ENCODE measurements at places on chromosomes 1 and 21. TPM values are rescaled to one million over a fixed set of nuclear protein-coding genes. Genes with fewer than 3 reads are reported as not detected.

- peak overlapping the region; percentile 78 for H3K27ac ChIP-seq
- peaks cover 10% of the 10 kb centered on the region for H3K4me1 ChIP-seq
- no peak for DNase-seq
- no peaks in the 10 kb centered on the region for H3K36me3 ChIP-seq
Measured at GRCh38 chr1:244350027-244350426, 101.7 kb downstream of the ADSS2 start.

DNA sequence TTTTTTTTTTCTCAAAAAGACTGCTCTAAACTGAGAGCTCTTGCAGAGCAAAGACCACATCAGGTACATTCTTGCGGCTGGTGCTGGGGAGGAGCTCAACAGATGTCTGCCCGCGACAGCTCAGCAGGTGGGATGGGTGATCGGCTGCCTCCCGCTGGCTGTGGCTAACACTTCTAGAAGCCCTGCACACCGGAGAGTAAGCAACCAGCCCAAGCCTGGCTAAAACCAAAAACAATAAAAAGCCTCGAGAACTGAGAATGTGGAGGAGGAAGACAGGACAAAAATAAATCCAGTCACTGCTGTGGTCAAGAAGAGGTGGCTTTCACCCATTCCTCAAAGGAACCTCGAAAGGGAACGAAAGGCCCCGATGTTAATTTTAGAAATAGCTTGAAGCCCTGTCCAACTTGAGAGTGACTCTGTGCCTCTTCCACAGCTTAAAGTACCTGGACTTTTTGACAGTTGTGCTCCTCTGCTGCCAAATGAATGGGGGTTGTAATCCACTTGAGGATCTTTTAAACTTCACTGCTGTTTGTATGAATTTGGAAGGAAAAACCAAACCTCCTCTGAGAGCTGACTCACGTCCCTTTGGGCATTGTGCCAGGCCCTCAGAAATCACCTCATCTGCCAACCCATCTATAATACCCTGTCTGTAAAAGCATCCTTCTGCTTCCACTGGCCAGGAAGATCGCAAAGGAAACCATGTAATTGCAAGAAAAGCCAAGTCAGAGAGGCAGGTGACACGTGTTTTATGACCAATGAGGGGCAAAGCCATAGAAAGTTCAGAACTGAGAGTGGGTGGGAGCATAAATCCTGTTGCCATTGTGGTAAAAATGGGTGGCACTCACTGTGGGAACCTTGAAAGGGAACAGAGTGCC, 78.6 kb downstream of the KCNN3 start:
- no peak for DNase-seq
- H3K27ac ChIP-seq: no peak overlapping the region
- H3K4me3 ChIP-seq: no peak overlapping the region
- H3K4me1 ChIP-seq: no peaks in the 10 kb centered on the region
- H3K36me3 ChIP-seq: no peaks in the 10 kb centered on the region

The RGS13 gene
- 1.0 TPM for total RNA-seq

The SERTAD4 gene
- total RNA-seq: 4.2 TPM

DNA sequence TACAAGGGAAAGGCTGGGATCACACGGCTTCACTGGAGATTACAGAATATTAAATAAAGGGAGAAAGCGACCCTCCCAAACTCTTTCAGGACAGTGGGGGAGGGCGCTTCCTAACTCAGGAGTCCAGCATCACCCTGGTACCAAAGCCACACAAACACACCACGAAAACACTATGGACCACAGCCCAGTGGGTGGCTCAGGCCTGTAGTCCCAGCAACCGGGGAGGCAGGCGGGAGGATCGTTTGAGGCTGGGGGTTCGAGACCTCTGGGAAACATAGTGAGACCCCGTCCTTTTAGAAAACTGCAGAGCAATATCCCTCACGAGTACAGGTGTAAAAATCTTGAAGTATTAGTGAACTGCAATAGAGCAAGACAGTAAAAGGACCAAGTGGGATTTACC, 16.0 kb downstream of the TRIM11 start:
- no peaks in the 10 kb centered on the region for H3K27me3 ChIP-seq
- no peaks in the 10 kb centered on the region for H3K36me3 ChIP-seq
- no peak for DNase-seq
- H3K4me1 ChIP-seq: no peaks in the 10 kb centered on the region

GRCh38 chr1:238953448-238954010, 432.8 kb upstream of the CHRM3 start:
- no peaks in the 10 kb centered on the region for H3K27me3 ChIP-seq
- H3K4me3 ChIP-seq: no peak overlapping the region
- H3K36me3 ChIP-seq: no peaks in the 10 kb centered on the region
- no peak overlapping the region for H3K27ac ChIP-seq
- no peak for DNase-seq

- DNase-seq: no peak
- no peaks in the 10 kb centered on the region for H3K36me3 ChIP-seq
- H3K27ac ChIP-seq: no peak overlapping the region
- no peaks in the 10 kb centered on the region for H3K27me3 ChIP-seq
- H3K4me3 ChIP-seq: no peak overlapping the region
Measured at GRCh38 chr1:114021665-114022099, 42.4 kb downstream of the OLFML3 start.

DNA sequence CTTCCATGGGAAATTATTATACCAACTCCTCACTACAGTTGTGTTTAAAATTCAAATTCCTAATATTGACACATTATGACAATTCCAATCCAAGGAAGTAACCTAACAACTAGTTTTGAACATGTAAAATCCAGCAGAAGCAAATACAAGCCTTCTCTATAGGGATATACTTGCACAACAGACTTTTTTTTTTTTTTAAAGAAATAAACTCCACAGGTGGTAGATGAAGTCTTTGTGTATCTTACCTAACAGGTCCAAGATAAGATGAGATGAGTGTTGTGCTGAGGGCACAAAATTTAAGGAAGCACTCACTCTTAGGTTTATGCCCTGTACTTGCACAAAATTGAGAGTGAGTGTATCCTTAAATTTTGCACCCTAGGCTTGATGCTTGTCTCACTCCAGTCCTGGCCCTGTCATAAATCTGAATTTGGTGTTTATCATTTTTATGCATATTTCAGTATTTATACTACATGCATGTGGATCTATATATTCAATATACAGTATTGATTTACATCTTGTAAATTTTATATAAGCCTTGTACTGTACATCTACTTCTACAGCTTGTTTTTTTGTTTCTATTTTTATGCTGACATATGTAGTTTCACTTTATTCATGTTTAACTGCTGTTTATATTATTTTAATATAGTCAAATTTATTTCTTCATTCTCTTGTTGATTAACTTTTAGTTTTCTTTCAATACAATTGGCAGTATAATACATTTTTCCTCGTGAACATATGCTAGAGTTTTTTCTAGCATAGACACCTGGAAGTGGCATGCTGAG, 60.6 kb upstream of the RGL1 start:
- no peaks in the 10 kb centered on the region for H3K27me3 ChIP-seq
- H3K27ac ChIP-seq: no peak overlapping the region
- no peak for DNase-seq
- H3K4me1 ChIP-seq: no peaks in the 10 kb centered on the region
- no peak overlapping the region for H3K4me3 ChIP-seq

DNA sequence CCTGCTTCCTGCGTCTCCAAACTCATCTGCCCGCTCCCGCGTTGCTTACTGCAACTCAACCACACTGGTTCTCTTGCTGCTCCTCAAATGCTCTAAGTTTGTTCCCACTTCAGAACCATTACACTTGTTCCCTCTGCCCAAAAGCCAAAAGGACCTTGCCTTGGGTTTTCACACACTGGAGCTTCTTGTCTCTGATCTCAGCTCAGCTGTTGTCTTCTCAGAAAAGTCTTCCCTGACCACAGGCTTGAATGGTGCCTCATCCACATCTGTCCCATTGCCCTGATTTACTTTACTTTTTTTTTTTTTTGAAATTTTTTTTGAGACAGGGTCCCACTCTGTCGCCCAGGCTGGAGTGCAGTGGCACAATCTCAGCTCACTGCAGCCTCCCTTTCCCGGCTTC, 44.3 kb upstream of the SYT14 start:
- DNase-seq: no peak
- no peaks in the 10 kb centered on the region for H3K4me1 ChIP-seq
- H3K27me3 ChIP-seq: no peaks in the 10 kb centered on the region
- H3K36me3 ChIP-seq: no peaks in the 10 kb centered on the region
- H3K27ac ChIP-seq: no peak overlapping the region
- H3K4me3 ChIP-seq: no peak overlapping the region

The GNG12 gene
- total RNA-seq: 77.1 TPM

GRCh38 chr1:239816081-239816782, 275.5 kb upstream of the FMN2 start:
- no peaks in the 10 kb centered on the region for H3K4me1 ChIP-seq
- no peak overlapping the region for H3K27ac ChIP-seq
- H3K36me3 ChIP-seq: no peaks in the 10 kb centered on the region
- H3K4me3 ChIP-seq: no peak overlapping the region
- no peaks in the 10 kb centered on the region for H3K27me3 ChIP-seq

The TOR1AIP1 gene
- 19.3 TPM for total RNA-seq

The PRELP gene
- total RNA-seq: 9.3 TPM

DNA sequence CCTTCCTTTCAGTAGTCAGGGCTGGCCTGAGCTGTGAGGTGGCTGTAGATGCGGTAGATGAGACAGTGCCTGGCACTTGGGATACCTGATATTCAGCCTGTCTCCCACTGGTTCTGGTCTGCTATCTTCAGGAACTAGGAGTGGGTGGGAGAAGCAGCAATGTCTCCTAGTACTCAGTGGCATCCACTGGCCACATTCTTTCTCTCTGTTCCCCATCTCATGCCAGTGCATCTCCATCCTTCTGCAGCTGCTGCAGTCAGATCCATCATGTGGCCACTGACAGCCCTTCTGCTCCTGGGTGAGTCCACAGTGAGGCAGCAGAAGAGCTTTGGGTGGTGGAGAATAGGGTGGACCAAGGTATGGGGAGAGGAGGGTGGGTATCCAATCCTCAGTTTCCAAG, 1.1 kb downstream of the FCRLB start:
- no peak for DNase-seq
- H3K27me3 ChIP-seq: peaks cover 12% of the 10 kb centered on the region
- no peaks in the 10 kb centered on the region for H3K36me3 ChIP-seq
- H3K4me1 ChIP-seq: no peaks in the 10 kb centered on the region
- H3K4me3 ChIP-seq: no peak overlapping the region

The ATP1A4 gene
- not detected for total RNA-seq

DNA sequence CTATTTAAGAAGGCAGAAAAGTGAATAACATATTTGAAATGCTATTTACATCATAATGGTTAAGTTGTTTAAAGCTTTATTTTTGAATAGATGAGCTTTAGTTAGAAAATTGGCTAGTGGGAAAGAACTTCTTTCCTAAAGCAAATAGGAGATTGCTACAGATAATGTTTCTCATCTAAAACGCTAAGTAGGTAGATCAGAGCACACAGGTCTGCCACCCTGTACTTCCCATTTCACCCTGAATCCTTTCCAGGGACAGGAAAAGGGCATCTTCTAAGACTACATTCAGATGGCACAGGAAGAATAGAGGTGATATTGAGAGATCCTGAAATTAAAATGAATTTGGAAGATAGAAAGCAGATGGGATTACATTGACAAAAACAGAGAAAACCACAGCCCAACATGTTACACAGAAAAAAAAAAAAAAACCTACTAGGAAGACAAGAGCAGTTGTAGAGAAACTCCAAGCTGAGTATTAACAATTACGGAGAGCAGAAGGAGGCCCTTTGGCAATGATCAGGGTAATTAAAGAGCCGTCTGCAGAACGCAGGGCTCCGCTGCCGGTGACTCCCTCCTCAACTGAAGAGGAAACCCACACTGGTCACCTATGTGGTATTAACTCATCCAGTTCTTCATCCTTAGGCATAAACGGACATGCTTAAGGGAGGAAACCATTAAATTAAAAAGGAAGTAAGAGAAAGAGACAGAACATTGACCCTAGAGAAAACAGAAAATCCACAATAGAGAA, 53.6 kb upstream of the MAP10 start:
- no peaks in the 10 kb centered on the region for H3K4me1 ChIP-seq
- no peak overlapping the region for H3K4me3 ChIP-seq
- no peaks in the 10 kb centered on the region for H3K36me3 ChIP-seq
- H3K27me3 ChIP-seq: no peaks in the 10 kb centered on the region

The PGLYRP3 gene
- total RNA-seq: not detected

DNA sequence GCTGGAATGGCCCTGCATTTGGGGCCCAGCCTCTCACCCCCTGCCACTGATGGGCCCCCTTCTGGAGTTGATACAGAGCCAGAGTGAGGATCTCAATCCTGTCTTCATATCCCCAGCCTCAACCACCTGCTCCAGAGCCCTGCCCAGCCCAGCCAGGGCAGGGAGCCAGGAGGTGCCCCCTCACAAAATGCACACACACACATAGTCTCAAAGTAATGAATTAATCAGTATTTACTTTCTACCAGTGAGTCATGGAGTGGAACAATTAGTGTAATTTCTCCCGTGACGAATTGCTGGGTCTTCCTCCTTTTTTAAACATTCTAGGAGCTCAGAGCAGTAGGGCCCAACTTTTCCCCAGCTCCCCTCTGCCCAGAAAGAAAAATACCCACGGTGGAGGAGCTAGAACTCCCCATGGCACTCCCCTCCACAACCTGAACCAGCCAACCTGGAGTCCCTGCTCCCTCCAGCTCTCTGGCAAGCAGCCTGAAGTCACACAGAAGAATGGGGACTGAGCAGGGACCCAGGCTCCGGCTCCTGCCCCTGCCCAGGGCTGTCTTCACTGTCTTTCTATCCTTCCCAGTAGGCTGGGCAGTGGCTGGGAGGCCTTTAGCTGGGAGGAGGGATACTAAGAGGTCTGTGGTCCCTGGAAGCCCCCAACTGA, 29.3 kb downstream of the SDC3 start:
- H3K27ac ChIP-seq: no peak overlapping the region
- no peaks in the 10 kb centered on the region for H3K4me1 ChIP-seq
- no peaks in the 10 kb centered on the region for H3K36me3 ChIP-seq
- H3K27me3 ChIP-seq: no peaks in the 10 kb centered on the region
- no peak for DNase-seq

- H3K4me3 ChIP-seq: no peak overlapping the region
- peak overlapping the region; percentile 10 for H3K27ac ChIP-seq
- no peaks in the 10 kb centered on the region for H3K27me3 ChIP-seq
Measured at GRCh38 chr1:168693197-168693871, 35.7 kb downstream of the DPT start.

GRCh38 chr1:58741678-58742553, 41.9 kb downstream of the JUN start:
- no peaks in the 10 kb centered on the region for H3K36me3 ChIP-seq
- H3K27ac ChIP-seq: no peak overlapping the region

GRCh38 chr1:84442256-84442655, 36.8 kb upstream of the RPF1 start:
- DNase-seq: no peak
- H3K4me1 ChIP-seq: no peaks in the 10 kb centered on the region
- no peaks in the 10 kb centered on the region for H3K27me3 ChIP-seq
- H3K36me3 ChIP-seq: no peaks in the 10 kb centered on the region
- no peak overlapping the region for H3K4me3 ChIP-seq
- H3K27ac ChIP-seq: no peak overlapping the region

GRCh38 chr21:27515676-27516075, 548.8 kb upstream of the ADAMTS5 start:
- H3K4me3 ChIP-seq: no peak overlapping the region
- no peak for DNase-seq
- H3K4me1 ChIP-seq: no peaks in the 10 kb centered on the region
- H3K27ac ChIP-seq: no peak overlapping the region

GRCh38 chr1:151594143-151594625, 17.7 kb upstream of the SNX27 start:
- no peak overlapping the region for H3K4me3 ChIP-seq
- H3K36me3 ChIP-seq: no peaks in the 10 kb centered on the region
- no peaks in the 10 kb centered on the region for H3K27me3 ChIP-seq
- peak; percentile 87 for DNase-seq
- no peaks in the 10 kb centered on the region for H3K4me1 ChIP-seq

GRCh38 chr1:206693029-206693428, 8.3 kb downstream of the MAPKAPK2 start:
- no peak overlapping the region for H3K4me3 ChIP-seq
- peak overlapping the region; percentile 22 for H3K27ac ChIP-seq
- no peak for DNase-seq
- H3K4me1 ChIP-seq: peaks cover 3% of the 10 kb centered on the region
- no peaks in the 10 kb centered on the region for H3K36me3 ChIP-seq
- no peaks in the 10 kb centered on the region for H3K27me3 ChIP-seq

Data from colonic mucosa (tissue), 4 donors.